Activated CD4-positive, alpha-beta memory T cell treated with anti-CD3 and anti-CD28 coated beads for 36 hours (primary cell): ENCODE measurements at places on chromosomes 3 and 15. TPM values are rescaled to one million over a fixed set of nuclear protein-coding genes. Genes with fewer than 3 reads are reported as not detected.

The TRPM1 gene
- total RNA-seq: not detected

The IQCF5 gene
- total RNA-seq: not detected

The CCNB2 gene
- 76.0 TPM for total RNA-seq

The ZPLD1 gene
- not detected for total RNA-seq

The TF gene
- 0.67 TPM for total RNA-seq

The DUOXA2 gene
- total RNA-seq: not detected

The TGM5 gene
- total RNA-seq: not detected

The FANCD2OS gene
- total RNA-seq: not detected

GRCh38 chr15:92819278-92820235 lies 80.6 kb upstream of the CHD2 start:
- DNase-seq: no peak

DNA sequence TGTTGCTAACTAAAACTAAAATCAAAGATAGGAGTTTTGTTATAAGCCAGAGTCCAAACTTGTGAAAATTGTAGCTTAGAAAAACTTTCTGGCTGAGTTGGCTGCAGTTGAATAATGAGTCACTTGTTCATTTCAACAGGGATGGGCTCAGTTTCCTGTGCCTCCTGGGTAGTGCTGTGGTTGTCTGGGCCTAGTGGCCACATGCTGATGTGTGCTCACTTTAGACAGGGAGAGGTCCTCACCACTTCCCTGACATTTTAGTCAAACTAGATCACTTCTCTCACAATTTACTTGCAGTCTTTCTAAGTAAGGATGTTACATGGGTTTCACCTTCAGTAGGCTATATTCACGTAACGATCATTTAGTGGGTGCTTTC lies 6.3 kb upstream of the UBE2Q2 start:
- peak; percentile 82 for DNase-seq

DNA sequence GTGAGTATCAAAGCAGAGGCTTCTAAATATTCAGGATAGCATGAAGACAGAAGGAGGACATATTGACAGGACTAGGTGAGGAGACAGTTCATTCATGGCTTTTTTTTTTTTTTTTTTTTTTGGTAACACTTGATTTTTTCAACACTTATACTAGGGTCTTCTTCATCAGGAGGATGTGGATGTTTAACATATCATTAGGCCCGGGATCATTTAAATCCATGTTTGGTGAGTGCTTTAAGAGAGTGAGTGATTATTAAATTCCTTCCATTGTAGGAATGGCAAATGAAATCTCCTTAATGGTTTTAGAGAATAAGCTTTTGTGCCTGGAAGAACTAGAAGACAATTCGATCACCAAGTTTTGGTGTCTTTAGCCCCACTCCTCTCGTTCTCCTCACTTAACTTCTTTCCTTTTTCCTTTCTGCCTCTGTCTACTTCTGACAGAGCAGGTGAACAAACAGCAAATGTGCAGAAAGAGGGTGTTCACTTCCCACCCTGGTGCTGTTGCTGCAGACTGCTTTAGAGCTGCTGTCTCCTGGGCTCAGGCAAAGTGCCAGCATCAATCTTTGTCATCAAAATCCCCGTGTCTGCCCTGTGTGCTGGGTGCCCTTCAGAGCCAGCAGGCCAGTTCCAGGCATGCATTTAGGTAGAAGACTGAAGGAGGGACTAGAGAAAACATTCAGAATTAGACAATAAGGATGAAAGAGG lies 35.6 kb upstream of the RAB11A start:
- peak; percentile 69 for DNase-seq

DNA sequence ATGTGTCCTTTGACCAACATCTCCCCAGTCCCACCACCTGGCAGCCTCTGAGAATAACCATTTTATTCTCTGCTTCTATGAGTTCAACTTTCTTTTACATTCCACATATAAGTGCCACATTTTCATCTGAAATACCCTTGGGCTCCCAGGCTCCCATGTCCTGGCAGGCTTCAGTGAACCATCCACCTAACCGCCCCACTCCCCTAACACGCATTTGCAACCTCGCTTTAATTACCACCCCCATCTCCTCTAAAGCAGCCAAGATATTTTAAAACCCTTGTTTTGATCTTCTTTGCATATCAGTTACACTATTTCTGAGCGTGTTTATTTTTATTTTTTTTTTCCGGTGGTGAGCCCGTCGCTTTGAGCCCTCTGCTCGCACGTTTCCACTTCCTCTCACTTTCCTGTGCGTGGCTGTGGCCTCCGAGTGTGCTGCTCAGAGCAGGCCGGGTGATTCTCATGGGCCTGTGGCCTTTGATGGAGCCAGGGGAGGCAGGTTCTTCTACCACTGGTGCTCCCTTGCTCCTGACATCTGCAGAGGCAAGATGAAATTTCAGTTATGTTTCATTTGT lies 195.4 kb upstream of the LPP start:
- DNase-seq: peak; percentile 65

- no peak for DNase-seq
Observed at GRCh38 chr3:160675566-160676124, 1.3 kb upstream of the ARL14 start.

- DNase-seq: no peak
Observed at GRCh38 chr3:193387596-193387995, 9.0 kb upstream of the ATP13A5 start.

- no peak for DNase-seq
Observed at GRCh38 chr3:55719006-55719405, 231.9 kb upstream of the WNT5A start.

DNA sequence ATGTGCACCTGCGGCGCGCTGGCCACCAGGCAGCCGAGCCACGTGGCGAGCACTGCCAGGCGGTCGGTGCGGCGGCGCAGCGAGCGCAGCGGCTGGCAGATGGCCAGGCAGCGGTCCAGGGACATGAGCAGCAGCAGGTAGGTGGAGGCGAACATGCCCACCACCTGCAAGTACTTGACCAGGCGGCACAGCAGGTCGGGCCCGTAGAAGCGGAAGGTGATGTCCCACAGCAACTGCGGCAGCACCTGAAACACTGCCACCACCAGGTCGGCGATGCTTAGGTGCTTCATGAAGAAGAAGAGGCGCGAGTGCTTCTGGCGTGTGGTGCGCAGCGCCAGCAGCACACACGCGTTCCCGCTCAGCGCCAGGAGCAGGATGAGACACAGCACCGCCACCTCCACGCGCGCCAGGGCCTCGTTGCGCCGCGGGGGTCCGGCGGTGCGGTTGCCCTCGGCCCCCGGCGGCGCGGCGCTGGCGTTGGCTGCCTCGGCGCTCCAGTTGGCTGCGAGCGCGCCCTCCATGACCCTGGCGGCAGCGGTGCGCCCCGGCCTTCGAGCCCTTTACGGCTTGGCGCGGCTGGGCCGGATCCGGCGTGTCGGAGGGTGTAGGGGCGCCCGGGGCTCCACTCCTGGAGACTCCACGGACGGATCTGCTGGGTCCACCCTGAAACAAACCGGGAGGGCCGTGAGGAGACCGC lies 1.6 kb downstream of the OXTR start:
- peak; percentile 35 for DNase-seq

DNA sequence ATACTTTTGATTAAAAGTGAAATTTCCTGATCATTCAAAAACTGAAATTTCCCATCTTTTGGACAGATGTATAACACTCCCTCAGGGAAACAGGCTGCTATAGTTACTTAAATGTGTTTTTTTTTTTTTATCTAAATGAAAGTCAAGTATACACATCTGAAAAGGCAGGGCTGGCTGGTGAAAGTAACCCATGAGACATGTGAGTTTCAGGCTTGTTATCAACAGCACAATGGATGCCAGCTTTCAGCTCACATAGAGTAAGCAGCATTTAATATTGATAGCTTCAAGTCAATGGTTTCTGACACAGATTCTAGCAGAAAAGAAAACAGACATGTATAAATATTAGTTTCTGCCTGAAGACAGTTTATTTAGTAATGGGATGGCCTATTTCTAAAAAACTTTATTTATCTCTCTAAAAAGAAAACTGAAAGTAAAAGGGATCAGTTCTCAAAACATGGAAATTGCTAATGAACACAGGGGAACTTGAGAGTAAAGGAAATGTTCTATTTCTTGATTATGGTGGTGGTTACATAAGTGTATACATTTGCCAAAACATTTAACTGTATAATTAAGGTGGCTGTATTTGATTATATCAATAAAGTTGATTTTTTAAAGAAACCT lies 89.7 kb upstream of the CMC1 start:
- DNase-seq: peak; percentile 10

DNA sequence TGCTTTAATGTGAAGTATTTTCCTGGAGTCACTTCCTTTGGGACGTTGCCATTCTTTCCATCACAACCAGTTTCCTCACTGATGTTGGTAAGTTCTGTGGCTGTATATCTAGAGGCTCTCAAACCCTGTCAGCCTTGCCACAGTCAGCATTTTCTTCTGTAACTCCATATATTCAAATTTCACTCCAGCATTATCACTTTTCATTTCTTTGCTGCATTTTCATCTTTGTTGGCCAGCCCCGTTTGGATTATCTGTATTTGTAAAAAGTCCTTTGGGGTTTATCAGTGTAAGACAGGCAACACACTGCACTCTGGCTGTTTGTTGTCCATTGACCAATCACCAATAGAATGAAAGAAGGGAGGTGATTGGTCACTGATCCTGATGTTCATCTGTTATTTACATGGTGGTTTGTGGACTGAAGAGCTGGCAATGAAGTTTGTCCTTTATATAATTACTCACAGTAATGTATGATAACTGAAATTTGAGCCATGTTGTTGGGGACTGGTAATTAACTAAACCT lies 20.3 kb downstream of the GMPS start:
- no peak for DNase-seq

DNA sequence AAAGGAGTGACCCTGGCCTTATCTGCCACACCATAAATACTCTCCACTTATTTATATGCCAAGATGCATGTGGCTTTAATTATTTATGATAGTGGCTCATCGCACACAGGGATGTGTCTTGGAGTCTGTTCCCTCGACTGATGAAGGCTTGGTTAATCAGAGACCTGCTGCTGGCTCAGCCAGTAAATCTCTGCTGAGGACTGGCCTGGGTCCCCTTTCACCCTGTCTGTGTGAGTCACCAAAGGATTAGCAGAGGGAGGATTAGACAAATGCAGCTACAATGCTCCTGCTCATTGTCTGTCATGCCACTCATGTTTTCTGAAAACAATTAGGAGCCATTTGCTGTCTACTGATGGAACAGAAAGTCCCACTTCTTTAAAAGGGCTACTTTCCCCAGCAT lies 226.8 kb downstream of the NTRK3 start:
- DNase-seq: no peak

GRCh38 chr3:5766848-5767247 lies 579.3 kb downstream of the EDEM1 start:
- DNase-seq: no peak

DNA sequence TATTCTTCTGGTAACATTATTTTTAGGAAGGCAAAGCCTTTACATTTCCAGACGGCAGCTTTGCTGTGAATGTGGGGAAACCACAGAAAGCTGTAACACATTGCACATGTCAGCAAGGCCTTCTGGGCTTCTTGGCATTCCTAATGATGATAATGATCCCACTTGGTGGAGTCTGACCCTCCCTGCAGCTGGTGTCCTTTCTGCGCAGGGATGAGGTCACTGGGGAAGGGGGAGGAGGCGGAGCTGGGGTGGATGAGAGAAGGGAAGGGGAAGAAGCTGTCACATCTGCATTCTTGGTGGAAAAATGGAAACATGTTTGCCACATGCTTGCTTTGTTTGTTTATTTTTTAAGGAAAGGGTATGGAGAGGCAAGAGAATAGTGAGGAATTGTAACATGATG lies 68.6 kb downstream of the FILIP1L start:
- DNase-seq: no peak

- DNase-seq: no peak
Observed at GRCh38 chr3:107685383-107685782, 162.6 kb downstream of the BBX start.

DNA sequence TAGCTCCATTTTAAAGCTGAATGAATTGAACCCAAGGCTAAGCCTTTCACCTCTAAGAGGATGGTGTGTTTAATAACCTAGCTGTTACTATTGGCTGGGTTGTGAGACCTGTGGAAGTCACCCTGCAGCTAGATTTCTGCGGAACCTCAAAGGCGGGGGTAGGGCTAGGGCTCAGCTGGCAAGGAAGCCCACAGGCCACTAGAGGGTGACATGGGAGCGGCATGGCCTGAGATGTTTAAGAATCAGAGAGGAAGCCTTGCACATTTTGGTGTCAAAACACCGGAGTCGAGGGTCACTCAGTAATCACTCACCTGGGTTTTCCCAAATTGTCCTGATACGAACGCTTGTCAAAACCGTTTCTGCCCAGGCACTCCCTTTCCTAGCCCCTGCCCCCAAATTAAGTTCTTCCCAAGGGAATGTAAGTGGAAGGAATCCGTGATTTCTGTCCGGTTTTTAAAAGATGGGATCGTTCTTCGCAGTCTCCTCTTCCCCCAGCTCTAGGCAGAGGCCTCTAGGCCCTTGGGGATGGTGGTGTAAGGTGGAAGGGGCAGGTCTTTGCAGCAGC lies 3.8 kb upstream of the ACAD9 start:
- peak; percentile 84 for DNase-seq

- DNase-seq: no peak
Observed at GRCh38 chr3:171799501-171799900, 10.8 kb downstream of the PLD1 start.

DNA sequence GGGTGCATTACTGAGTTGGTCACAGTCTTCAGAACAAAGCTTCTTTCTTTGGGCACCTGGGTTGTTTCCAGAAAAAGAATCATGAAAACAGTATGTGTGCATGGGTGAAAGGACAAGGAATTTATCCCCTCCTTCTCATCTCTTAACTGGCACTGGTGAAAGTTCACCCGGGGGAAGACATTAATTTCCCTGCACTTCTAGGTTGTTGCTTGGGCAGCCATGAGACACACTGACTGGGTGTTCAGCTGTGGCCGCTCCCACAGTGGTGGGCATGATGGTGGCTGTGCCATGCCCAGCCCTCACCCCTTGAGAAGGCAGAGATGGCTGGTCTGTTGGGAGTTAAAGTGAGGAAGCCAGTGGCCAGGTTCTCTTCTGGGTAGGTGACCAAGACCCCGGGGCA lies 16.6 kb upstream of the KY start:
- DNase-seq: no peak

GRCh38 chr3:49807431-49808114 lies 4.5 kb downstream of the INKA1 start:
- no peak for DNase-seq

- DNase-seq: no peak
Observed at GRCh38 chr15:81809543-81809942, 236.3 kb downstream of the MEX3B start.

DNA sequence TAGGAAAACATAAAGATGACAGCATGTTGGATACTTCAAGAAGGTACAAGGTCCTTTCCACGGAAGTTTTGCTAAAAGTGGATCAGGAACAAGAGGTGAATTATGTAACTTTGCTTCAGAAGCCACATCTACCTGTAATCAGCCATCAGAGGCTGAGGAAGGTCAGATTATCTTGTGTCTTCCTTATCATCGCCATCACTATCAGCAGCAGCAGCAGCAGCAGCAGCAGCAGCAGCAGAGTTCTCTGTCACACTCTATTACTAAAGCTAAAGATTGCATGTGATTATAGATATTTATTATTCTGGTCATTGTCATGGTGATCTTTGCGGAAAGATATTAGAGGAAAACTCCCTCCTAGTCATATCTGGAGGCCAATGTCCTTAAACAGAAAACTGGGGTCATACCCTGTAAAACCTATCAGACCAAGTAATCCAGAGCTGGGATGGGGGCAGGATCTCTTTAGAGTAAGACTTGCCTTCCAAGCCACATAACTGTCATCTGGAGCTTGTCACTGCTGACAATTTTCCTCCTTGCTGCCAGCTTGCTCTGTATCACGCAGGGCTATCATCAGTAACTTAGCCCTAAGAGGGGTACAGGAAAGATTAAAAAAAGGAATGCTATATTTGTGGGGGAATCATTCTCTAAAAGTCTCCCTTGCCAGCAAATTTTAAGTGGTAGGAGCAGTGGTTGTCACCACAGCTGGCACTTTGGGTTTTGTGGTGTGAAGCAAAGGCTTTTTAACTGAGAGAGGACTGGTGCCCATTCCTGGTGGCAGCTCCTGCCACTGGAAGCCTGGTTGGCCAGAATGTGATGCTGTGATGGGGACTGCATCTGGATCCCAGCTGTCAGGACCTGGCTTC lies 130.9 kb upstream of the RASGRP1 start:
- DNase-seq: no peak
